ENCODE measurements at places on chromosomes 7 and 10. TPM values are rescaled to one million over a fixed set of nuclear protein-coding genes. Genes with fewer than 3 reads are reported as not detected.

STAG3 gene
- total RNA-seq: 0.96 TPM

VPS37D gene
- total RNA-seq: 2.0 TPM

FAM13C gene
- total RNA-seq: 14.5 TPM

NEBL gene
- total RNA-seq: 65.9 TPM

OR6B1 gene
- total RNA-seq: not detected

Measured in left lung (tissue), 14 donors.